Fibroblast of skin of left biceps (primary cell): ENCODE measurements at places on chromosomes 6 and 20.

- no peak for DNase-seq
Observed at GRCh38 chr6:139643986-139644385, 269.5 kb upstream of the CITED2 start.

DNA sequence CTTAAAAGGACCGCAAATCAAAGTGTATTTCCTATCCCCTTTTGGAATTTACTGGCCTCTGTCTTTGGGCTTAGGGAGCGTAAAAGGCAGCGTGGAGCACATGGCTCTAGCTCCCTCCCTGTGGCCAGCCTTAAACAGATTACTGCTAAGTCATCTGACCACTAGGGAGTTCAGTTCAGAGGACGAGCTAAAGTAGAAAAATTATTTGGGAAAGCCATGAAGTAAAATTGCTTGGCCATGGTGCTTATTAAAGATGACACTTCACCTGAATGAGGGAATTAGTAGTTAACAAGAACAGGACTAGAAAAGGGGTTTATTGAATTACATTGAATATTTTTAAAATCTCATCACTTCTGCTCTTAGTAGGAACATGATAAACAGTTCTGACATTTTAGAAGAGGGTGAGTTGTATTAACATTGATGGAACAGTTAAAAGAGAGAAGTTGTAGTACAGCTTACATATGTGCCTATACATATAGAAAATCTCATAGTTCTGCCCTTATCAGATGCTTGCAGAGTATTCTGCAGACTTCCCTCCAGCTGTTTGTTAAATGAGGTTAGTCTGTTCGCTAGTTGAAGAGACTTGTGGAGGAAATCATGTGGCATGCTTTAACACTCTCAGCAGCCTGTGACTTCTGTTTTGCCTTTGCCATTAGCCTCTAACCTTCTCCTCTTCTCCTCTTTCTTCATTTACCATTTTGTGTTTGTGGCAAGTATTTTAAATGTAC is 31.2 kb upstream of the MAPK13 start:
- DNase-seq = no peak

- no peak for DNase-seq
Observed at GRCh38 chr6:15259766-15260098, 13.9 kb downstream of the JARID2 start.

- DNase-seq = peak; percentile 20
Observed at GRCh38 chr6:144008120-144008811, at the start of gene PLAGL1. PLAGL1 (minus strand) TSS chr6:144008259; CDS start chr6:143948136, 60,123 bp downstream.

GRCh38 chr20:63574156-63574828 is at the start of gene HELZ2:
HELZ2 (minus strand) TSS chr20:63574239; CDS start chr20:63572385, 1,854 bp downstream.
- DNase-seq = no peak

DNA sequence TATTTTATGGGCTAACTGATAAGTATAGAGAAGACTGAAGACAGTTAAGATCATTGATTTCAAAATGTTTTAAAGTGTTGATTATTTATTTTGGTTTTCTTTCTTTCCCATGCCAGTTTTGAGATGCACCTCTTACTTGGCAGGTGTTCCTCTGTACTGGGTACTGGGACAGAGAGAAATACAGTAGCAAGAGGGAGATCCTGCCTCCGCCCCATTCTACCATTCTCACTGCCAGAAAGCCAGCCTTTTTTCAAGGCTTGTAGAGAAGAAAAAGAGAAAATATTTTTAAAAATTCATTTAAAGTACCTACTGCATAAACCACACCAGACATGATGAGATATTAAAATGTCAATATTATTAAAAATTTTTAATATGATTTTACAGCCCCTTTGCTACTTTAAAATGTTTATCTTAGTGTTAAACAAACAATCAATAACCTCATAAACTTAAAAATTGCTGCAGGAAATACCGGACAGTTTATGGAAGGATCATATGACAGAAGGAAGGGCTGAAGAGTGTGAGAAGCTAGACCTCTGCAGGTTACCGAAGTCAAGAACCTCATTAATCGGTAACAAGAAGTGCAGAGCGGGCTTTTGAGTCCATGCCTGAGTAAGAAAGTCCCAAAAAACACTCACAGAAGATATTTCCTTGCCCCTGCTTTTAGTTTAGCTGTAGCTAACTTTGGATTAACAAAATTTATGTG is 117.8 kb upstream of the ESR1 start:
- DNase-seq = no peak

- no peak for DNase-seq
Observed at GRCh38 chr6:54267798-54268197, 40.4 kb upstream of the TINAG start.

- peak; percentile 47 for DNase-seq
Observed at GRCh38 chr6:149235130-149235561, 82.4 kb upstream of the TAB2 start.

DNA sequence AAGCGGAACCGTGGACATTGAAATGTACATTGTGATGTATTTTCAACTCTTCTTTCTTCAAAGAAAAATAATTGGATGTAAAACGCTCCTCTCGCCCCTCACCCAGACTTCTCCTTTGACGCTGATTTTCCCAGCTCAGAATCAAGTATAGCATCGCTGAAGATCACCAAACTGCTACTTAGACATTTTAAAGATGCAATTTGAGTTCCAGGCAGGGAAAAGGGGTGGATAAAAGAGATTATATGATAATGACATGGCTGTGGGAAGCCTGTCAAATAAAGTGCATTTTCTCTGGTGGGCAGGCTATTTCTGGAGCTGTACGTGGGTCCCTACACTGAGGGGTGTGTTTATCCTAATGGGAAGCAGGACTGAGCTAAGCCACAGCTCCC is 240.4 kb downstream of the CDC5L start:
- no peak for DNase-seq

DNA sequence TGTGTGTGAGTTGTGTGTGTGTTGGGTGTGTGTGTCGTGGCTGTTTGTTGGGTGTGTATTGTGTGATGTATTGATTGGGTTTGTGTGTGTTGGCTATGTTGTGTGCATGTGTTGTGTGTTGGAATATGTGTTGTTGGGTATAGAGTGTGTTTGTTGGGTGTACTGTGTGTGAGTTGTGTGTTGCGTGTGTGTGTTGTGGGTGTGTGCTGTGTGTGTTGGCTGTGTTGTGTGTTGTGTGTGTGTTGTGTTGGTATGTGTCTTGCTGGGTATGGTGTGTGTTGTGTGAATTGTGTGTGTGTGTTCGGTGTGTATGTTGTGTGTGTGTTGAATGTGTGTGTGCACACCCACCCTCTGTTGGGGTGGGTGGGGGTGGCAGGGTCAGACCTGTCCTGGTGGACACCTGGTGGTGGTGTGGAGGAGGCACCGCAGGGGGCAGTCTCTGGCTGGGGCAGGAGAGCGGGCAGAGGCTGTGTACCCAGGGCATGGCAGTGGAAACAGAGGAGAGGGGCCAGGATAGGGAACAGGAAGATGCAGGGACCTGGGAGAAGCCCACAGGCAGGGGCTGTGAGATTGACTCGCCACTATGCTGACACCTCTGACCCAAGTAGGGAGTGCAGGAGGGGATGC is 25.5 kb upstream of the PXDC1 start:
- no peak for DNase-seq

GRCh38 chr6:54847799-54848597 is 1.4 kb downstream of the FAM83B start:
- DNase-seq = peak; percentile 12

GRCh38 chr6:1629316-1629715 is 19.6 kb downstream of the FOXC1 start:
- DNase-seq = no peak

DNA sequence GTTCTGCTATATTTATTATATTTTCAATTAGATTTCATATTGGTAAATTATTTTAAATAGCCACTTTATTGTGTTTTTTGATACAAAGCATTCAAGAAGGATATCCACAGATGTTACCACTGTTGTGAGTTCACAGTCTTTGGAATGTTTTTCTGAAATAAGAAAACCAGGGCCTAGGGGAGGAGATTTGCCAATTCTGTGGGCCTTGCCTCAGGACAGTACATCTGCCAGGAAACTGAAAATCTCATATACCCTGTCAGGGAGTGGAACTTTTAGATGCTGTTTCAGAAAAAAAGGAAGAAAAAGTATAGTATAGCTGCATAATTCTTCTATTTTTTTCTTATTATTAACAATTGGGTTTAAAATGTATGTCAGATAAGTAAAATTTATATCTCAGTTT is 995.9 kb upstream of the ADGRB3 start:
- DNase-seq = no peak

DNA sequence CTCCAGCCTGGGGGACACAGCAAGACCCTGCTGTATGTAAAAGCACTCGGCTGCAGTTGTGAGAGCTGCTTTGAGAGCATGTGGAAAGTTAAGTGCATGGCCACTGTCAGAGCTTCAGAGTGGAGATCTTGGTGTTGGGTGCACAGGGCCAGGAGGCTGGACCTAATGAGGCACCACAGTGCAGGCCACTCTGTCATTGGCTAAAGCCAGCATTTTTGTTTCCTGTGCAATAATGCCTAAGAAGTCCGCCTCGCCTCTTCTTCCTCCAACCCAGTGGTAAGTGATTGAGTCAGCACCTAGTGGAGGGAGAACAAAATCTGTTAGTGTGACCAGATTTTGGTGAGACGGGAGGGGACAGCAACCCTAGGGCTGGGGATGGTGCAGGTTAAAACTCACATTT is 60.6 kb downstream of the SSR1 start:
- DNase-seq = no peak

DNA sequence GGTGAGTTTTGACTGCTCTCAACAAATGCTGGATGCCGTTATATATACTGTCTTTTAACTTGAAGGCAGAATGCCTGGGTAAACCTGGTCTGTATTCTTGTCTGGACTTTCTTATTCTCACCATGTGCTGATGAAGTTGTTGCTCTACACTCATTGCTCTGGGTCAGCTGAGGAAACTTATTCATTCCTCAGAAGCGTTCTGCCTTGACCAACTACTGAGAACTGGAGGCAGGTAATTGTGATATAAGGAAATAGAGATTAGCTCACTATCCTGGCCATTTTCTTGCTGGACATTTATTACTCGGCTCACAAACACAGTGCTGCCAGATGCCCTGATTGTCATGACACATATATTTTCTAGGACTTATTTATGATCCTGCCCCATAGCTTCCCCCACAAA is 103.6 kb downstream of the DNAH8 start:
- DNase-seq = no peak

GRCh38 chr6:3665608-3666007 is 85.9 kb downstream of the PXDC1 start:
- no peak for DNase-seq

DNA sequence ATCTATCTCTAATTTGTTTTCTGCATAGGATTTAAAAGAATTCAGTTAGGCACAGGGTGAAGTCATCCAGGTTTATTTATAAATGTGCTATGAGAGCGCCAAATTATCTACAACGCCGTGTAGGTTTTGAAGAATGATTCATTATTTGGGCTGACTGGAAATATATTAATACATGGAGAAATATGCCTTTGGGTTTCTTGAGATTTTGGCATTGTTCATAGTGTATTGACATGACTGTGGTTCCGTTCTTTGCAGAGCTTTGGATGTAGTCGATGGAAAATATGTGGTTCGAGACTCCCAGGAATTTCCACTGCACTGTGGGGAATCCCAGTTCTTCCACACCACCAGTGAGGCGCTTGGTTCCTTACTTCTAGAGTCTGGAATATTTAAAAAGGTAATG is 90.9 kb downstream of the CRYBG1 start:
- DNase-seq = no peak

DNA sequence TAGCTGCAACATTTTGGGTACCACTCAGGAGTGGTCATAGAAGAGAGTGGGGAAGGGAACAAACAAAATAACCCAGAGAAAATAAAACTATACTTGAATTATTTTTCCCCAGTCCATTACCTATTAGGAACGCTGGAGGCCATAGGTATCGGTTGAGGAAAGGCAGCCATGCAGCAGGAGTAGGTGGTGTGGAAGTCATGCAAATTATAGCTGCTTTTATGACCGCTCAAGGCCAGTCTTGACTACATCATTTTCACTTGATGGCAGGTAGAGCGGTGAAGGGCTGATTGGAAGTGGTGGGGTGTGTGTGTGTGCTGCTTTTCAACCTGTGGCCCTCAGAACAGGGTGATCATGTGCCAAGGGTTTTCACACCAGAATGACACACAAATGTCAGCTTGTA is 36.5 kb upstream of the KIF13A start:
- no peak for DNase-seq

DNA sequence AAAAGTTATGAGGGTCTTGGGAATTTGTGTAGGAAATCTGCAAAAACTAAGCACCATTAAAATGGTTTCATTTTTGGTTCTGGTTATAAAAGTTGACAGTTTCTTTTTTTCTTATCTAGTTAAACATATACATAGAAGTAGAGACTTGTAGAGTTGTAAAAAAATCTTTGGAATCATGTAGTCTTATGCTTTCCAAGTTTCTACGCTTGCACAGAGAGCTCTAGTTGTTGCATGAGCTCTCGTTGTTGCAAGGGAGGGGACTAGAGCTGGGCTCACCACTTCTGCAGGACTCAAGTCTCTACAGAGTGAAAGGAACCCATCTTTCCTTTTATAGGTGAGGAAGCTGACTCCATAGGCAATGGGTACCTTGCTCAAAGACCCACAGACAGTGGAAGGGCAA is 21.6 kb upstream of the CCN2 start:
- DNase-seq = no peak

DNA sequence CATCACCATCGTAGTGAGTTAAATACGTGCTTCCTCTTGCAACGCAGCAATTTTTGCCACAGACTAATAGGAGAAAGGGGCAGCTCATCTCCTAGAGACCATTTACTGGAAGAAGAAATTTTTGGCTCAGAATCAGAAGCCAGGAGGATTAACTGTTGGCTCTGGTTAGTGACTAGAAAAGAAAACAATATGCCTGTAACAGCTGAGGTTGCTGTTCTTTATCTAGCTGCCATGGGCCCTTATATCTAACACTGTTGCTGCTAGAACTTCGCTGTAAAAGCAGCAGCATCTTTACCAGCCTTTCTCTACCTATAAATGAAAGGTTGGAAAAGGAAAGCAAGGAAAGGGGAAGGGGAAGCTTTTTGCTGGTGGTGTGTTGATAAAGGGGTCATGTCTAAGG is 65.9 kb downstream of the FAM135A start:
- peak; percentile 4 for DNase-seq

DNA sequence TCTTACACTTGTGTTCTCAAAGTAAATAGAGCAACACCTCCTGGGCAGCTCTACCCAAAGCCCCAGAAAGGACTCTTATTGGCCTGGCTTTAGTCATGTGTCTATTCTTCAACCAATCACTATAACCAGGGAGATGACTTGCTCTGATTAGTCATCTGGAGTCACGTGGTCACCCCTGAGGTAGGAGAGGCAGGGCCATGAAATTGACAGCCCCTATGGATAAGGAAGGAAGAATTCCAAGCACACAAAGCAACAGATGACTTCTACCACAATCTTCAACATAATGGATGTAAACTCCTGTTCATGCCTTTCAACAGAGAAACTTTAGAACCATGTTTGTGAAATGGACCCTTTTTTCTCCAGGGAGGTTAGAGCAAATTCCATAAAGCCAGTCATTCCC is 24.6 kb upstream of the EYA2 start:
- no peak for DNase-seq

- DNase-seq = no peak
Observed at GRCh38 chr6:113871975-113872374, 14.8 kb downstream of the MARCKS start.

GRCh38 chr6:68718385-68719073 is 83.4 kb downstream of the ADGRB3 start:
- peak; percentile 85 for DNase-seq

GRCh38 chr6:141483598-141484061 is 649.1 kb upstream of the GJE1 start:
- DNase-seq = peak; percentile 96

- no peak for DNase-seq
Observed at GRCh38 chr20:532530-532929, 11.1 kb downstream of the CSNK2A1 start.
